Stimulated activated CD4-positive, alpha-beta T cell treated with anti-CD3 and anti-CD28 coated beads, Interleukin-1b, Interleukin-23, amount 100 ng/mL, for 4 hours (primary cell): ENCODE measurements at places on chromosomes 5 and 9.

DNA sequence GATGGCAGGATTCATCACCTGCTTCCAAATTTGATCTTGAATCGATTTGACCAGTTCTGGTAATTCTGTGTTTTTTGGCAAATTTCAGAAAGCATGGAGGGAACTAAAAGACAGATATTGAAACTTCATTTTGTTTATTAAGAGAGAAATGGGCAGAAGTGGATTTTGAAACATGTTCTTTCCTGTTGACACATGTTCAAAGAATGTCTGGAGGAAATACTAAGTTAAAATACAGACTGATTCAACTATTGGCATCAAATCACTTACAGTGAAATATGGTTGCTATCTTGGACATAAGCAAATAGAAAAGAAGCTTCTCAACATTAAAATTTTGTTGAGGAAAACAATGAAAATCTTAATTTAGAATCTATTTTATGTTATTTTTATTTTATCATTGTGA lies 19.3 kb upstream of the GZMK start:
- DNase-seq, result no peak

- no peak for DNase-seq
These were observed 466.3 kb downstream of the GADD45G start for GRCh38 chr9:90070931-90071660.

GRCh38 chr5:199197-199949 lies 8.1 kb downstream of the LRRC14B start:
- DNase-seq, result no peak

- peak; percentile 38 for DNase-seq
These were observed 5.2 kb upstream of the RAPGEF6 start for GRCh38 chr5:131640043-131640856.

DNA sequence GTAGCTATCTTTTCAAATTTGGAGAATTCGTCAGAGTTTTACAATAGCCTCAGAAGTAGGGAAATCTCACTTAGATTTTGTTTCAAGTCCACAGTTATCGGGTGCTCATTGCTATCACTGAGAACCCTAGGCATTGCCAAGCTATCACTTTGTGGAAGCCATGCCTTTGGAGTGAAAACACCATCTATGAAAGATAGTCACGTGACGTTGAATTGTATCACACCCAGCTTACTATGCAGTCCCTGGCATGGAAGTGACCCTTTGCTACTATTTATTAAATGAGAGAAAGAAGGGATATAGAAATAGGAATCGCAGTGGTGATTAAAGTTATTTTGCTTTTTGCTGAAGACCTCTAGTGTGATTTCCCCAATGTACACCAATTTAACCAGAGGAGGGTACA lies 97.2 kb downstream of the AOPEP start:
- no peak for DNase-seq

DNA sequence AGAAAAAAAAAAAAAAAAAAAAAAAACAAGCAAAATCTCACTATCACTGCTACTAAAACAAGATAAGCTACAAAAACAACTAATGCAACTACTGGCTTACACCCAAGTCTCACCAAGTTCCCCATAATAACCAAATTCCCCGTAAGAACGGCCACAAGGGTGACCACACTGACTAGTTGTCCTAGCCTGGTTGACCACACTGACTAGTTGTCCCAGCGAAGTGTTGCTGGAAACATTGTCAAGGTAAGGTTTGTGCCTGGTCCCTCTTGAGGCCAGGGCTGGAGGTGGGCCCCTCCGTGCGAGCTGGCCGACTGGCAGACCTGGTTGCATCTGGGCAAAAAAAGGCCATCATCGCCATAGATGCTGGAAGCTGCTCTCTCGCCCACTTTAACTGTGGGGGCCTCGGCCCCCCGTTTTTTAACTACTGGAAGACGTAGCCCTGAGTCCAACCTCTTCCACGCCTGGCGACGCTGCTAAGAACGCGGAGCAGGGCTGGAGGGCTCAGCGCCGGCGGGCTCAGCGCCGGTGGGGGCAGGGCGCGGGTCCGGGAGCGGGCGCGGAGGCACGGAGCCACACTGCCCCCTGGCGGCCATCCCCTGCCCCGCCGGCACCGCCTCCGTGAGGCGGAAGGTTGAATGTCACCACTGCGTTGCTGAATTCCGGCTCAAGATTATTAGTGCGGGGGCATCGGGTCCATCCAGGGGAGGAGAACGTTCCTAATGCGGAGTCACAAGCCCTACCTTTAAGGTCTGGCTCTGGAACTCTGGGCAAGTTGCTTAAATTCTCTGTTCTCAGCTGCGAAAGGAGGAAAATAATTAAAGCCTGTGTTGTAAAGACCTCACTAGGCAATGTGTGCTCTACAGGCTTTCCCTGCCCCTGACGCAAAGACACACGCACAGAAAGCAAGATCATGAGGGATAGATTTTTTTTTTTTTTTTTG lies 84.0 kb downstream of the HSD17B3 start:
- peak; percentile 72 for DNase-seq
